Suppressor macrophage treated with lipopolysaccharide for 1 hour (primary cell): ENCODE measurements at places on chromosomes 7 and 10.

GRCh38 chr10:929960-930624 is 1.4 kb downstream of the LARP4B start:
- DNase-seq, result peak; percentile 62

- DNase-seq, result no peak
Observed at GRCh38 chr7:5678295-5679047, 103.0 kb downstream of the RNF216 start.

DNA sequence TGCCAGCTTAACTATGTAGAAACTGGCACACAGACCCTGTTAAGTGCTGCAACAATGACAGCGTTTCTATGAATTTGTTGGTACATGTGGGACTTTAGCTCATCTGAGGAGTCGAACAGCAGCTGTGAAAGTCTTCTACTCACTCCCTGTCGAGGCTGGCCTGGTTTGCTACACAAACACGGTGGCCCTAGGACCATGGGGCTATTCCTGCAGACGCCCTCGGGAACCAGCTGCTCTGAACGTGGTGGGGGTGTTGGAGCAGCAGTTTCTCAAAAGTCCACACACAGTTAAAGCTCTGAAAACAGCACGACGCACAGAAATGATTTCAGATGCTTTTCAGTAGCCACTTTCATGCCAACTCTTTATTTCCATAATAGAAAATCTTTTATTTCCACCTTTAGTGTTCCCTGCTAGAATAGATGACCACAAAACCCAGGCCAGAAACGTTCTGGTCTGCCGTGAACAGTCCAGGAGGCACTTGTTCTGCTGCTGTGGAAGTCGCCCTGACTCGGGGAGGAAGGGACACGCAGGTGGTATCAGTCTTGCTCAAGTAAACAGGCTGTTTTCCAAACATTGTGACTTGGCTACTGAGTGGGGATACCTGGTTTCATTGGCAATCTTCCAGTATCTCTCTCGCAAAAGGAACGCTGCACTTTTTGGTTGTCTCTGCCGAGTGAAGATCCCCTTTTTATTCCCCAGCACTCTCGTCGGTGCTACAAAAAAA is 21.5 kb downstream of the GUSB start:
- DNase-seq, result no peak

DNA sequence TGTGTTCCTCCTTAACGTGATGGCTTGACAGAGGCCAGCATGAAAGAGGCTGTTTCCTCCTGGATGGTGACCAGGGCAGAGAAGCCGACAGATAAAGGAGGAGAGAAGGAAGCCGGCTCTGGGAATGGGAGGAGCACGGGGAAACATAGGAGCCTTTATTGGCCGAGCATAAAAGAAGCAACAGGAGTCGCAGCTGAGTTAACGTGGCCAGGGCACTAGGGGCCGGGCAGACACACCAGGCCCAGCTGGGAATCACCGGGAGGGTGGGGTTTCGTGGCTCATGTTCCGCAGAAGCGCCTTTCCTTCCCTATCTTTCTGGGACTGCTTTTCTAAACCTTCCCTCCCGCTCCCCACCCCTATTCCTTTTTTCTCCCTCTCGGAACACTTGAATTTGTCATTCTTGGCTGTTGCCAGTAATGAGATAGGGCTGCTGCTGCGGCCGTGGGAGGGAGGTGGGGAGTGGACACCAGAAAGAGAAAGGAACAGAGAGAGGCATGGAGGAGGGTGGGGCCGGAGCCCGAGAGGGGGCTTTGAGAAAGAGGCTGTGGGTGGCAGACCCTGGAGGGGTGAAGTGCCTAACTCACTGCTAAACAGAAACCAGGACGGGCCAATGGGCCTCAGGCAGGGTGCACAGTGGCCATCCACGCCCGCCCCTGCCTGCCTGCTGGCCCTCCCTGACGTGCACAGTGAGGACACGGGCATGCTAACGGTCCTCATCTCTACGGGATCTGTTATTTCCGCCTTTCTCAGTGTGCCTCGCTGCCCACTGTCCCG is 65.2 kb downstream of the COL13A1 start:
- DNase-seq, result no peak

DNA sequence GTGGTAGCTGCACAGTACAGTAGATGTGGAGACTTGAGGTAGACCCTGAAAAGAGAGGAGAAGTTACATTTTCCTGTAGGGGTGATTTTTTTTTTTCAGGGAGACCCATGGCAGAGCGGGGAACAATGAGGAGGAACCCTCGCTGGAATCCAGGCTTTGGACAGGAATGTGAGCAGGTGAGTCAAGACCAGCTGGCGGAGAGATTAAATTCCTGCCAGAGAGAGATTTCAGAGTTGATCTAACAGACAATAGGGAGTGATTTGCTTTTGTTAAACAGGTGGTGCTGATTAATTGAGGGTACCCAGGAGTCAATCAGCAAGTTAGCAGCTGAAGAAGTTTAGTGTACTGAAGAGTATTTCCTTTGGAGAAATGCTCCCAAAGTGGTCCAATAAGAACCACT is 41.6 kb upstream of the MINDY3 start:
- DNase-seq, result no peak

GRCh38 chr7:17299483-17299991 is 1.1 kb downstream of the AHR start:
- peak; percentile 54 for DNase-seq
